ENCODE measurements at places on chromosomes 4 and X.
A peak's percentile ranks its signal among the peaks of the same experiment; 100 is the strongest.

GRCh38 chr4:157700898-157701694 lies 471.7 kb downstream of the GASK1B start:
- no peak for DNase-seq

- DNase-seq: no peak
Observed at GRCh38 chrX:19739683-19740082, 147.7 kb downstream of the SH3KBP1 start.

GRCh38 chrX:44795945-44796450 lies 47.8 kb upstream of the DUSP21 start:
- no peak for DNase-seq

GRCh38 chrX:39665830-39666518 lies 431.8 kb downstream of the BCOR start:
- DNase-seq: no peak

- DNase-seq: no peak
Observed at GRCh38 chr4:181685461-181685860, 557.7 kb upstream of the TENM3 start.

GRCh38 chr4:6715704-6716017 lies 313 bp upstream of the BLOC1S4 start:
- DNase-seq: no peak

DNA sequence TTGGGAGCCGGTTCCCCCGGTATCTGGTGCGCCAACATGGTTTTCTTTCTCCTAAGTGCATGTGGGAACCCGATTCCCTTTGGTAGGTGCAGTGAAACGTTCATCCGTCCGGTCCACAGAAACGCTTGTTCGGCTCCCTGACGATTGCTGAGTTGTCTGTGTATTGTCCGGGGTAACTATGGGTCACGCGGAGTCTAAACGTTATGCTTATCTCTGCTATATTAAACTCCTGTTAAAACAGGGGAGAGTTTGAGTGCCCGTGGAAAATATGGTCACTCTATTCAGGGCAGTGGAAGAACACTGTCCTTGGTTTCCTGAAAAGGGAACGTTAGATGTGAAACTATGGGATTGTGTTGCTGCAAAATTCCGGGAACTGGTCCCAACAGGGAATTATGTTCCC lies 32.4 kb upstream of the MGST2 start:
- DNase-seq: no peak

- DNase-seq: no peak
Observed at GRCh38 chr4:5784021-5784420, 73.0 kb downstream of the EVC start.

GRCh38 chrX:42505016-42505415 lies 272.9 kb downstream of the PPP1R2C start:
- no peak for DNase-seq

GRCh38 chr4:164595751-164596150 lies 158.2 kb upstream of the SMIM31 start:
- no peak for DNase-seq

DNA sequence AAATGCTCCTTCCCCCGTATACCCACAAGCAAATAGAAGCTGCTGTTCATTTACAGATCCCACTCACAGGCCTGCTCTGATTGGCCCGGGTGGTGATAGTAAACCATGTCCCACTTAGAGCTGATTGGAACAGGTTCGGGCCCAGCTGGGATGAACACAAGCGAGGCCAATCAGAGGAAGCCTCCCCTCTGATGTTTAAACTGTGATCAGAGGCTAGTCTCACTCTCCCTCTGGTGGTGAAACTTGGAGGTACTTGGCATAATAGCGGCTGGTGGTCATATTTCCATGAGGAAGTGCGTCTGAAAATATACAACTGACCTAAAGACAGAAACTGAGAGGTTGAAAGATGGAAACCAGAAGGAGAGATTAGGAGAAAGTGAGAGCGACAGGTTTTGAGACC lies 51.5 kb upstream of the TRPC3 start:
- DNase-seq: no peak

DNA sequence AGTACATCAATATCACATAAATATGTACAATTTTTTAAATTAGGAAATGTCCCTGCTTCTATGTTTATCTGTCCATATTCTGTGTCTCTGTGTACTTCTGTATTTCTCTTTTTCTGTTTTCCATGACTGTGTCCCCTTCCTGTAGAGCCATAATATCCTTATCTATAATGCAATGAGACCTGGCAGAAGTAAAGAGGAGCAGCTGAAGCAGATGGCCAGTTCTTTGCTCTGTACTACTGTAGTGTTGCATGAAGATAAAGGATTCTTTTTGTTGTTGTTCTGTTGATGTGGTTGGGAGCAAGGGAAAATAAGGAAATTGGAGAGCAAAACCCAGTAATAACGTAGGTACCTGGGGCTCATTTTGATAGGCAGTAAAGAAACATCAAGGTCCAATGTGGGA lies 301.7 kb downstream of the ADGRL3 start:
- no peak for DNase-seq

- DNase-seq: no peak
Observed at GRCh38 chr4:14917298-14917633, 85.0 kb upstream of the CPEB2 start.

- DNase-seq: no peak
Observed at GRCh38 chr4:85492336-85492735, 17.4 kb downstream of the ARHGAP24 start.

DNA sequence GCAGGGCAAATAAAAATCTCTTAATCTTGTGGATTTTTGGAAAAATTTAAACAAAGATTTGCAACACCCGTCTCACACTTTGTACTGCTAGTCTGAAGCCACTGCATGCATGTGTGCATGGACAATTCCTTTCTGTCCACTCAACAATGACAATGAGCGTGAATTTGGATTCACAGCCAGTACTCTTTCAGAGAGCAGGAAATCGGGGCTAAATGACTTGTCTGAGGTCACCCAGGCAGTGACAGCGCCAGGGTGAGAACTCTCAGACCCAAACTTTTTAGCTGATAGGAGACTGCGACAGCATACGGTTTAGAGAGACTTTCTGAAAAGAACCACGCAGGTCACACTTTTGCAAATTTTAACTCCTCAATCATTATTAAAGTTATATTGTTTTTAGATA lies 90.9 kb downstream of the ZNF827 start:
- DNase-seq: no peak

- no peak for DNase-seq
Observed at GRCh38 chr4:156660465-156660864, 311.1 kb downstream of the PDGFC start.

DNA sequence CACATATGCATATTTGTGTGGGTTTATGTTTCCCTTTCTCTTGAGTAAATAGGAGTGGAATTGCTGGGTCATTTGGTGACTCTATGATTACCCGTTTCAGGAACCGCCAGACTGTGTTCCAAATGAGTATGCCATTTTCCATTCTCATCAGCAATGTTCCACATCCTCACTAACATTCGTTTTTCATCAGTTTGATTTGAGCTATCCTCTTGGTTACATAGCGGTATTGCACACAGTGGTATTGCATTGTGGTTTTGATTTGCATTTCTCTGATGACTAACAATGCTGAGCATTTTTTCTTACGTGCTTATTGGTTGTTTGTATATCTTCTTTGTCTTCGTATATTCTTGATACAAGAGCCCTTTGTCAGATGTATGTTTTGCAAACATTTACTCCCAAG lies 218.0 kb upstream of the AMOT start:
- no peak for DNase-seq

DNA sequence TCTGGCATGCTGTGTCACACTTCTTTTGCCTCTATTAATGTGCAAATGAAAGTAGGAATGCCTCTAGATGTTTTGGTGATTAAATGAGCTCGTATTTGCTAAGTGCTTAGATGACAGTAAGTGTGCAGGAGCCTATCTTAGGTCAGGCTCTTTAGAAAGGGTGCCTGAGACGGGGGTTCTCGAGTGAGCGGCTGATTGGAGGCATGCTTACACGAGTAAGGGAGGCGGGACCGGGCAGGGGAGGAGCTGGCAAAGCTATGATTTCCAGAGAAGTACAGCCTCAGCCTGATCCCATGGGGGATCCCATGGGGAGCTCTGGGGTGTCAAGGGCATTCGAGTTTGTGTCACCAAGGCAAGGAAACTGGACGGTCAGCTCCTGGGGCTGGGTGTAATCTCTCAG lies 44.8 kb downstream of the CLDN34 start:
- DNase-seq: no peak

DNA sequence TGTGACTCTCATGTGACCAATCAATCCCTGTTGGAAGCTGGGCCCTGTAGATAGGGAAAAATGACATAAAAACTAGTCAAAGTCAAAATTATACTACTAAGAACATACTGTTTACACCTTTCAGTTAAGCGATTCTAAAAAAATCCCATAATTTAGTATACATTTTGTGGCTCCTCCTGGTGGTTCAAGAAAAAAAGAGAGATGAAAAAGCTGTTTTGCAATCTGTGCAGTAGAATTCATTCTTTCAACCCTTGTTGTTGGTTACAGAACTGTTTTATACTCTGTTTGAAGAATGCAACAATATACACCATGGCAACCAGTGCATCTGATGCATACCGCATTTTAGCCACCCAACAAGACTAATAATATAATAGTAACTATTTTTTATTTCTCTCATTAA lies 66.8 kb upstream of the ANK2 start:
- DNase-seq: no peak

- DNase-seq: no peak
Observed at GRCh38 chr4:39415678-39416283, 9.1 kb downstream of the KLB start.

- peak; percentile 61 for DNase-seq
Observed at GRCh38 chrX:37745354-37745753, 34.5 kb upstream of the CYBB start.

DNA sequence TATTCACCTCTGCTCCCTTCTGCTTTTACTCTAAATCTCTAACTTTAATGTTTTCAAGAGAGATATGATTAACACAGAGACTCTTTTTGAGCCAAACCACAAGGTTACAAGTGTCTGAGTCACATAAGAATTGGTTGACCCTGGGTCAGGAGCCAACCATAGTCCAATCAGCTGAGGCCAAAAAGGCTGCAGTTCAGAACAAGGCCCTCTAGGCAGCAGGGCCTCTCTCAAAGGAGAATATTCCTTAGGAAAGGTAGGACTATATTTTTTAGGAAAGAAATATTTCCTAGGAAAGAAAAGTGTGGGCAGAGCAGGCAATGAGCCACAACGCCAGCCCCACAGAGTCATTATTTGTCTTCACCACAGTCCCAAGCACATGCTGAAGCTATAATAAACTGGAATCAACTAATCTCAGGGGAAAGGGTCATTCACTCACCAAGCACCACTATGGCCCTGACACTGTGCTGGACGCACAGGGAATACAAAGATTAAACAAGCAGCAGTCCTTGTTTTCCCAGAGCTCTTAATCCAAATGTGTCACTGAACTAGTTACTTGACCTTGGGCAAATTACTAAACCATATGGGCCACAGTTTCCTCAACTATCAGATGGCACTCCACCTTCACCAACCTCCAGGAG lies 2.2 kb downstream of the ATP8A1 start:
- no peak for DNase-seq

GRCh38 chr4:18022572-18023050 lies 1.1 kb upstream of the LCORL start:
- DNase-seq: no peak

- DNase-seq: no peak
Observed at GRCh38 chr4:97142410-97142809, 1000.9 kb downstream of the STPG2 start.

GRCh38 chr4:15293711-15294110 lies 134.1 kb upstream of the C1QTNF7 start:
- DNase-seq: no peak

DNA sequence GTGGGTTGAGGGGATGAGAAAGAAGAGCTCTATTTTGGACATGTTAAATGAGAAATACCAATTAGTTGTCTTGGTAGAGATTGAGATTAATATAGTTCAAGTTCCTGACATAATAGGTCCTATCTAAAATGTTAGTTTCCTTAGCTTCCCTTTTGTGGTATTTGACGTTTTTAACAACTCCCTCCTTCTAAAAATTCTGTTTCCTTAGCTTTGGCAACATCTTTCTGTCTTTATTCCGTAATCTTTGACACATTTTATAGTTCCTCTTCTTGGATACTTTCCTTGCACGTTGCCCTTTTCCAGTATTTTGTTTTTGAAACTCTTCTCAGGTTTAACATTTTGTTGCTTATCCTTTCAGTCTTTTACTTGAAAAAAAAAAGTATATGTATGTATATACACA lies 36.9 kb downstream of the LAMTOR3 start:
- no peak for DNase-seq

DNA sequence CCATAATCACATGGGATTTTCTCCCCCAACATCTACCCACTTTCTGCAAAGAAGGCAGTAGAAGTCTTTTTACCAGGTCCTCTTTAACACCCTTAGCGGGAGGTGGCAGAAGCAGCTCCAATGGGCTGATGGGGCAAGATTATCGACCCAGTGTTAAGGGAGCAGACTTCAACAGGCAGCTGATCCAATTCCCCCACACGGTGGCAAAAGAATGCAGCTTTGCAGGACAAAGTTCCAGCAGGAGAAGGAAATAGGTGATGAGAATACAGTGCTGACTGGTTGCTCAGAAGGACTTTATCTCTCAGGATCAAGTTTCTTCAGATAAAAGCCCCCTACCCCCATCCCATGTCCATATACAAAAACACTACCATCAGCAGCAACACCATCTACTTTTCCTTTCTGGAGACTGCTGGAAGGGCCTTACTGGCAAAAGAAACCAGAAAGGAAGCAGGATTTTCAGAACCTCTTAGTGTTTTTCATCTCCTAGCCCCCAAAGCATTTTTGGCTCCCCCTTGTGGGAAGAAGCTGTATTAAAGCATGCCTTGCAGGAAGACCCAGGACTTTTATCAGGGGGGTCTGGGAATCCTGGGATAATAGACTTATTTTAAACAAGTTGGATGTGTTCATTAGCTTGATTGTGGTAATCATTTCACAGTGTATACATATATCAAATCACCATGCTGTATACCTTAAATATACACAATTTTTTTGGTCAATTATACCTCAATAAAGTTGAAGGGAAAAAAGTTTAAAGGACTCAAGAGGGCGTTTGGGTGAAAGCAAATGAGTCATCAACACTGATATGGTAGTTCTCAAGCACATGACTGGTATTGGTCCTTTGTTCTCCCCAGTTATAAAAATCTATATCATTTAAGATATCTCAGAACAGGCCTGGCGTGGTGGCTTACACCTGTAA lies 146.4 kb downstream of the GPC3 start:
- peak; percentile 1 for DNase-seq

DNA sequence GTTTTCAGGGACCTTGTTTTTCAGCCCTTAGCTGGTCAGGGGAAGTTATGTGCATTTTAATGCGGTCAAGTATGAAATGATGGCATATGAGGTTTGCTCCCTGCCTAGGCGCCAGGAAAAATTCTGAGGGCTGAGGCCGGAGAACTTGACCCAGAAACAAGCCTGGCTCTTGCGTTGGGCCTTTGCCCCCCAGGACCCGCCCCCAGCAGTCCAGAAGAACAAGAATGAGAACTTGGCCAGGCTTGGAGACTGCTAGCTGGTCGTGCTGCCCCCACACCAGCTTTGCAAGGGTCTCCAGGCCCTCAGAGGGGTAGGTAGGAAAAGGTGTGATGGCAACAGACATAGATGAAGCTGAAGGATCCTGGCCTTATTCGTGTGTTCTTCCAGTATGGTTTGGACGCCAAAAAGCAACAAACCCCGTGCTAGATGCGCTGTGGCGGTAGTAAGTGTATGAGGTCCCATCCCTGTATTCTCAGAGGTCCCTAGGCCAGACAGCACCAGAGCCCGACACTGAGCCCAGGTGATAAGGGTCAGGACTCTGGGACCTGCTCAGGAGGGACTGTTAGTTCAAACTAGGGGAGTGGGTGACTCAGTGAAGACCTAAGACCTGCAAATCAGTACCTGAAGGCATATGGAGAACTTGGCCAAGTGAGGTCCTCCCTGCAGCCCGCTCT lies 10.5 kb downstream of the NKX3-2 start:
- DNase-seq: no peak

Data from stimulated activated CD4-positive, alpha-beta T cell treated with anti-CD3 and anti-CD28 coated beads, Interleukin-12 subunit alpha, Interleukin-12 subunit beta, amount 100 ng/mL, for 24 hours (primary cell).